Activated CD8-positive, alpha-beta memory T cell treated with anti-CD3 and anti-CD28 coated beads, Interleukin-2, amount 50 U/mL, for 48 hours (primary cell): ENCODE measurements at places on chromosomes 1 and 21.
A peak's percentile ranks its signal among the peaks of the same experiment; 100 is the strongest.

DNA sequence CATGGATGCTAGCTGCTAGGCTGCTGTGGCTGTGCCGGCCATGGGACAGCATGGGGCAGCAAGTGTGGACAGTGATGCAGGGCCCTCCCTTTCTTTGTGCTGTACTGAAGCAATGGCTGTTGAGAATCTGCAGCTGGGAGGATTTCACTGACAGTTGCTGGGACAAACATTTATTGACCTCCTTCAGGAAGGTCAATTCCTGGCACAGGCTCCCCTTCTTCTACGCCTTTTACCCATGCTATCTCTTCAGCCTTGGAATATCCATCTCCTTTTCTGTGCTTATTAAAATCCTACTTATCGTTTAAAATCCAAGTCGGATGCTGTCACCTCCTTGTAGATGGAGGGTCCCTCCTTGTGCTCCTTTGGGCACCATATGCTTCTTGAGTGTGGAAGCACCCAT, 213.1 kb upstream of the USP24 start:
- DNase-seq, result no peak

DNA sequence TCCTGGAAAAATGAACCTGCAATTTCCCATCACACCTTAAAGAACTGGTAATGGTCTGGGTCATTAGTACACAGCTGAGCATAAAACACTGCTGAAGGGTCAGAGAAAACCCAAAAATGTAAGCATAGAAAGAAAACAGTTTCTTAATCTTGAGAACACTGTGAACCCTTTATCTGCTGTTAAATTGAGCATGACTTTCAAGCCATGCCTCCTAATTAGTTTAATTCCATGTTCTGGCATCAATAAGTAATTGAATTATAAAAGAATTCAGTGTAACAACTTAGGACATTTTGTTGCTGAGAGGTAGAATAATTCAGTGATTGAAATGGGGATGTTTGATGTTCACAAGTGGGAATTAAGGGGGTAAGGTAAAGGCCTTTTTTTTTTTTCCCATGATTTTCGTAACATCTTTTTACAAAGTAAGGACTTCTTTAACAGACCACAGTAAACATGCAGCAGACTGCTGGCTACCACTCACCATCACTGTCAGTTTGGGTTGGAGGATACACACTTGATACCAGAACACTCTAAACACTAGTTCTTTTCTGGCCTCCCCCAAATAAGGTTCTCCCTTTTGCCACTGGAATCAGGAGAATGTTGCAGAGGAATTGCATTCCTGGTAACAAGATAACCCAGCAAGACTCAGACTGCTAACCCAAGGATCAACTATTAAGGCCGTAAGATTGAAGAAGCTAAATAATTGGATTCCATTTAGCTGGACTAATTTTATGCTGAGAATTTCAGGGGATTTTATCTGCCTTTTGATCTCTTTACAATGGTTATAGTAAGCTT, 3.0 kb downstream of the RWDD3 start:
- no peak for DNase-seq

DNA sequence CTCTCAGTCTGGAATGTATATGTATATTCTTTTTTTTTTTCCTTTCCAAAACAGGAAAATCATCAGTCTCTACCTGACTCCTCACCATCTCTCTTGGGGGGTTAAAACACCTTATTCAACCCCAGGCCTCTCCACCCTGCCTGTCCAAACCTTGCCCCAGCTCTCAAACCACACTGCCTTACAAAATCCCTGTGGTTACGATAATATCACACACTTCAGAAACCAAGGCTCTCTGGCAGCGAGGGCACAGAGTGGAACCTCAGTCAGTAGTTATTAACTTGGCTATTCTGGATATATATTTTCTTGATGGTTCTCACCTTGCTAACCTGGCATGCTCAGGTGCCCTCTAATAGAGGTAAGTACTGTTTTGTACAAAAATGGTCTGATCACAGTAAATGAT, 24.7 kb downstream of the KIAA0040 start:
- no peak for DNase-seq

DNA sequence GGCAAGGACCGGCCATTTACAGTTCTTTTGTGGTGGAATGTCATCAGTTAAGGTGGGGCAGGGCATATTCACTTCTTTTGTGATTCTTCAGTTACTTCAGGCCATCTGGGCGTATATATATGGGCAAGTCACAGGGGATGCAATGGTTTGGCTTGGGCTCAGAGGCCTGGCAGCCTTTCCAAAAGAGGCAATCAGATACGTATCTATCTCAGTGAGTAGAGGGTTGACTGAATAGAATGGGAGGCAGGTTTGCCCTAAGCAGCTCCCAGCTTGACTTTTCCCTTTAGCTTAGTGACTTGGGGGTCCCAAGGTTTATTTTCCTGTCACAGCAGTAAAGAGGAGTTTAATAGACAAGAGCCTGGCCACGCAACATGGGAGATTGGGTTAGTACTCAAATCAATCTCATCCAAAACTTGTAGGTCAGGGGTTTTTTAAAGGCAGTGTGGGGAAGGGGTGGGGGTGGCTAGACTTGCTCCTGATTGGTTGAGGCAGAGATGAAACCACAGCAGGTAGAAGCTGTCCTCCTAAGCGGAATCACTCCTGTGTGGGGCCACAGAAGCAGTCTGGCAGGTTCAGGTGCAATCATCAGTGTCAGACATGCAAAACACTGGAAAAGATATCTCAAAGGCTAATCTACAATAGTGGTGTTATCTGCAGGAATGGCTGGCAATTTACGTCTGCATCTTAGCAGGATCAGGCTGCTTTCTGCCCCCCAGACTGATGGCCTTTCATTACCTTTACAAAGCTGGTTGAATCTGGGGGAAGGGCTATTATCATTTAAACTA, 112.9 kb downstream of the TLR5 start:
- DNase-seq, result no peak

GRCh38 chr1:111758373-111758772, 2.7 kb downstream of the DDX20 start:
- no peak for DNase-seq

- no peak for DNase-seq
Measured at GRCh38 chr1:64499966-64500365, 30.0 kb downstream of the CACHD1 start.

DNA sequence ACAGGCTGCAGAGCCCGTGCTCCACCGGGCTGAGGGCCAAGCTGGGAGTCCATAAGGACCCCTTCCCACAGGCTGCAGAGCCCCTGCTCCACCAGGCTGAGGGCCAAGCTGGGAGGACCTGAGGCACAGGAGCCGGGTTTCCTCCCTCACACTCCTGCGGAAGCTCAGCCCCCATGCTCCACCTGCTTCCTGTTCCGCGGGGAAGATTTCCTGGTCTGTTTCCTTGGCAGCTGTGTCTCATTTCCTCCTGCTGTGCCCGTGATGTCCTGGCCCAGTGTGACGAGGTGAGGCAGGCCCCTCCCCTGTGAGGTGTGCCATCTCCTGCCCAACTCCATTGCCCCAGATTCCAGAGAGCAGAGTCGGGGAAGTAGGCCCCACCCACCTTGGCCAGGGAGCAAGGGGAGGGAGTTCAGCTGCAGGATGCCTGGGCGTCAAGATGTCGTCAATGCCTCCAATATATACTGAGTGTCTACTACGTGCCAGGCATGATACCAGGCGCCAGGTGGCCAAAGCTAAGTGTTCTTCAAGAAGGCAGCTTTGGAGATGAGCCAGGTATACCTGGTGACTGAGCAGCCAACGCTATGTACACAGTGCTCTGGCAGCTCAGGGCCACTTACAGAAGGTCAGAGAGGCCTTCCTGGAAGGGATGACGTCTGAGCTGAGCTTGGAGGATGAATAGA, 58.8 kb downstream of the NAV1 start:
- DNase-seq, result no peak

DNA sequence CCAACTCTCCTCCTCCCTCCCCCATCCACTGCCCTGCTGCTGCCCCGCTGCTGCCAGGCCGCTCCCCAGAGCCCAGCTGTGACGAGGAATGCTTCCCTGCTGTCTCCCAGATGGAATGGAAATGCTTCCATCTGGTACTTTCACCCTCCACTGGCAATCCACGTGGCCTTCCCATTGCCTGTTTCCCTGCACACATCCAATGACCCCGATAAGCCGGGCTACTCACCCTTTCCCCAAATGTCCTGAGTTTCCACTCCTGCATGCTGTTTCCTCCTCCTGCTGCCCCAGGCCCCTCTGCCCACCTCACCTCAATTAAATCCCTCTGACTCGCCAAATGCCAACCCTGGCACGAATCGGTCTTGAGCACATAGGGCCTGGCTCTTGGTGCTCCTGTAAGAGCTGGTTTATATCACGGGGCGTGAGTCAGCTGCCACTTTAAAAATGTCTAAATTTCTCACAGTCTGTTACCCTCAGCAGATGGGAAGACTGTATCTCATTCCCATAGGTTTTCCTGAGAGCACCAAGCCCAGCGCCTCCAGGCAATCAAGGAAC, 36.4 kb downstream of the MRAP start:
- peak; percentile 41 for DNase-seq

- DNase-seq, result peak; percentile 64
Measured at GRCh38 chr1:9654834-9655723, 3.5 kb downstream of the PIK3CD start.

GRCh38 chr1:168453056-168453455, 90.7 kb downstream of the XCL2 start:
- no peak for DNase-seq

DNA sequence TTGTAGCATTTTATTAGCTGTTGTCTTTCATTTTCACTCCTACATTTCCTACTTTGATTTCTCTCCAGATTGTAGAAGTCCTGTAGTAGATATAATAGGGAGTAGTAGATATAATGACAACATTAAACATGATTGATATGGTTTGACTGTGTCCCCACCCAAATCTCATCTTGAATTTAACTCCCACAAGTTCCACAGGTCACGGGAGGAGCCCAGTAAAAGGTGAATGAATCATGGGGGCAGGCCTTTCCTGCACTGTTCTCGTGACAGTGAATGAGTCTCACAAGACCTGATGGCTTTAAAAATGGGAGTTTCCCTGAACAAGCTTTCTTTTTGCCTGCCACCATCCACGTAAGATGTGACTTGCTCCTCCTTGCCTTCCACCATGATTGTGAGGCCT, 7.5 kb upstream of the PRDX6 start:
- DNase-seq, result no peak

GRCh38 chr21:38914528-38915293, 109.0 kb downstream of the ETS2 start:
- no peak for DNase-seq

DNA sequence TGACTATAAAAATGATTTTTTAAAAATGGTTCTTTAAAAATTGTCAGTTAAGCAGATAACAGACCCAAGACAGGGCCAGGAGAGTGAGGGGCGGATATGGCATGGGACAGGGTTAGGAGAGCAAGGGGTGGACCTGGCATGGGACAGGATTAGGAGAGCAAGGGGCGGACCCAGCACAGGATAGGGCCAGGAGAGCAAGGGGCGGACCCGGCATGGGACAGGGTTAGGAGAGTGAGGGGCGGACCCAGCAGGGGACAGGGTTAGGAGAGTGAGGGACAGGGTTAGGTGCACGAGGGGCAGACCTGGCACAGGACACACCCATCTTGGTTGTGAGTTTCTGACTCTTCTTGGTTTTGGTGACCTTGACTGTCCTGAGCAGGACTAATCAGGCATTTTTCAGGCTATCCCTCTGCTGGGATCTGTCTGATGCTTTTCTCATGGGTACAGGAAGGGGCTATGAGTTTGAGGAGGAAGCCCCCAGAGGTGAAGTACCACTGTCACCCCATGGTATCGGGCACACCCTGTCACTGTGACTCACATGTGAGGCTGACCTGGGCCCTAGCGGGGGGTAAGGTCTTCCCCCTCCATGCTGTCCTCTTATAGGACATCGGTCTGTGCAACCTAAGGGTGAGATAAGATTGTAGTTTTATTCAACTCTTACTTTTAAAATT, 159.0 kb upstream of the COL6A1 start:
- DNase-seq, result peak; percentile 46

GRCh38 chr1:159839116-159839849, 12.6 kb downstream of the SLAMF8 start:
- DNase-seq, result no peak

DNA sequence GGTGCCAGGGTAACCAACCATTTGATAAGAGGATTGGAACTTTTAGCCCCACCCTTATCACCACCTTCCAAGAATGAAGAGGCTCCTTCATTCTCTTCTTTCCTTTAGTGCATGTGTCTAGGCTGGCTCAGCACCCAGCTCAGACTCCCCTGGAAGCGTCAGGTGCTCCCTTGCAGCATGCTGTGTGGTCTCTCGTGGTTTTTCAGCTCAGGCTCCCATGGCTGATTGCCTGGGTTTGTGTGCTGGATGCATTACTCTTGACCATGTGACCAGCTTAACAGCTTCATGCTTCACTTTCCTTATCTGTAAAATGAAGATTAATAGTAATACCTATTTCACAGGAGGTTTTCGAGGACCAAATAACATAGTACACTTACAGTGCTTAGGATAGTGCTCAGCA, 198.4 kb downstream of the HHAT start:
- DNase-seq, result no peak

- DNase-seq, result no peak
Measured at GRCh38 chr1:236494586-236495466, 29.0 kb upstream of the LGALS8 start.

DNA sequence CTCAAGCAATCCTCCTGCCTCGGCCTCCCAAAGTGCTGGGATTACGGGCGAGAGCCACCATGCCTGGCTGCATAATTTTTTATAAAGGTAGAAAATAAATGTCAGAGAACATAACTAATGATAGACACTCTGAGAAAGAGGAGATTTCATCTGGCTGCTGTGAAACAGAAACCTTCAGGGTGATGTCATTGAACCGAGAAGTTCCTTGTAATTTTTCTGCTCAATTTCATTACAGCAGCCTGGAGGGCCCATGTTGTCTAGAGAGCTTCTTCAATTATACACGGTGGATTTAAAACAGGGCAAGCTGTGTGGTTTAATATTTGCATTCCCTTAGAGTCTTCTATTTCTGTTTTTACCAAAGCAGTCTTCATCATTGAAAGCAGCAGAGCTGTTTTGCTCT, 64.3 kb upstream of the MORC3 start:
- no peak for DNase-seq

DNA sequence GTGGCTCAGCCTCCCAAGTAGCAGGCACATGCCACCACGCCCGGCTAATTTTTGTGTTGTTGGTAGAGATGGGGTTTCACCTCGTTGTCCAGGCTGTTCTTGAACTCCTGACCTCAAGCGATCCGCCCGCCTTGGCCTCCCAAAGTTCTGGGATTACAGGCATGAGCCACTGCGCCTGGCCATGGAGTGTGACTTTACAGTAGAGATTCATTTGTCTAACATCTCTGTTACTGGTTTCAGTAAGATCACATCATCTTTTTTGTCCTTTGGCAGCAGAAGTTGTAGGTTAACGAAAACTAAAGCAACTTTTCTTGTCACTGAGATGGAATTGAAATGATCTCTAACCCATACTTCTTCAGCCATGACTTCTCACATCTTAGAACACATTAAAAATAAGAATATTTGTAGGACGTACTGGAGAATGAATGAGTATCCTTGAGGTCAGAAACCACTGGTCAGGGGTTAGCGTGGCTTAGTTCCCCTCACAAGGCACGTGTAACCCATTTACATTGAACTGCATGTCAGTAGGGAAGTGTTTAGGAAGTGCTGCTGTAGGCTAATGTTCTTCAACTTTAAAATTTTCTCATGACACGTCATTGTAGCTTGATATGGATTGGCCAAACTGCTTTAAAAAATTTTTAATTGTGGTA, 75.9 kb downstream of the CAMTA1 start:
- no peak for DNase-seq

GRCh38 chr1:157369808-157370521, 182.3 kb downstream of the FCRL5 start:
- no peak for DNase-seq
